Posterior cingulate gyrus (tissue), 11 donors: ENCODE measurements at places on chromosomes 13 and 19.

GRCh38 chr13:101473458-101473857 is 21.0 kb downstream of the ITGBL1 start:
- no peak for DNase-seq

GRCh38 chr13:22944378-22944777 is 236.4 kb upstream of the SGCG start:
- DNase-seq: no peak

GRCh38 chr13:22126433-22127021 is 455.7 kb downstream of the FGF9 start:
- DNase-seq: no peak

DNA sequence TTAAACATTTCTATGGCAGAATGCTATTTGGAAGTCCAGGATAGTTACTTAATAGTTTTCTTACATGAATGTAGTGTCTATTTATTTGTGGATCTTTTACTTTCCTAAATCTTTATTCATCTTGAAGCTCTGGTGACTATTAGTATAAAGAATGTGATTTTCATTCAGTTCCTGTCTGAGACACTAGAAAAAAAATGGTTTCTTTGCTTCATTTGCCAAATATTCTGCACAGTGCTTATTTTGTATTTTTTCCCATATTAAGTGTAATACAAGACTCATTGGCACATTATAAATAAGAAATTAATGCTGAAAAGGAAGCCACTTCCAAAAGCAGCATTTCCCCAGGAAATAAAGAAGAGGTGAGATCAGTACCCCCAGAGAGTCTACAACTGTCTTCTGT is 109.8 kb downstream of the POSTN start:
- no peak for DNase-seq

DNA sequence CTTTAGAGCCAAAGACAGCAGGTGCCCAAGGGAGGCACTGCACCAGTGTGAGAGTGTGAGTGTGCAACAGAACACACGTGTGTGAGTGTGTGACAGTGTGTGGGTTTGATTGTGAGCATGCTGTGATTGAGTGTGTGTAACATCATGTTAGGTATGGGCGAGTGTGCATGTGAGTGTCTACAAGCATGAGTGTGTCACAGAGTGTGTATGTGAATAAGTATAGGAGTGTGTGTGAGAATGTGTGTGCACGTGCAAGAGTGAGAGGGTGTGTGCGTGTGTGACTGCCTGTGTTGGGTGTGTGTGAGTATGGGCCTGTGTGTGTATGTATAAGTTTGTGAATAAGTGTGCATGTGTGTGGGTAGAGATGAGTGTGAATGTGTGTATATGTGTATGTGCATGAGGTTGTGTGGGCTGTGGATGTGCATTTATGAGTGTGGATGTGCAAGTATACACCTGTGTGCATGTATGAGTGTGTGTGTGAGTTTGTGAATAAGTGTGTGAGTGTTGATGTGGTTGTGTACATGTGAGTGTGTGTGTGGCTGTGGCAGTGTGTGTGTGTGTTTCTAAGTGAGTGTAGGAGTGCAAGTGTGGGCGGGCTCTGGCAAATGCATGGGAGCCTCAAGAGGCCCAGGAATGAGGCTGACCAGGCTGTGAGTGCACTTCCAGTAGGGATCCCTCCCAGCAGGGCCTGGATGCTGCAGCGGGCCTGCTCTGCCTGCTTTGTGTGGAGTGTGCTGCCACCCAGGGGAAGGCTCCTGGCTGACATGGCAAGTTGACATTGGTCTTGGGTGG is 198.4 kb downstream of the COL4A1 start:
- DNase-seq: peak; percentile 73

DNA sequence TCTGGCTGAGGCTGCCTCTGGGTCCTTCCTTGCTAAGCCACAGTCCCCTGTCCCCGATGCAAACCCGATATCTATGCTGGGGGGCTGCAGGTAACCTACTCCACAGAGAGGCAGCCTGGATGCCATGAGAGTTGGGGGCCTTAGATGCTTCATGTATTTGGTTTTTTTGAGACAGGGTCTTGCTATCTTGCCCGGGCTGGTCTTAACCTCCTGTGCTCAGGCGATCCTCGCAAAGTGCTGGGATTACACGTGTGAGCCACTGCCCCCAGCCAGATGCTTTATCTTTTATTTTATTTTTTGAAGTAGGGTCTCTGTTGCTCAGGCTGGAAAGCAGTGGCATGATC is 1.5 kb downstream of the ATCAY start:
- DNase-seq: no peak

- DNase-seq: no peak
Observed at GRCh38 chr19:30228113-30228834, 143.9 kb upstream of the ZNF536 start.

GRCh38 chr19:48859711-48860572 is 8.5 kb downstream of the PLEKHA4 start:
- no peak for DNase-seq

GRCh38 chr19:30556230-30556711 is 184.1 kb downstream of the ZNF536 start:
- peak; percentile 40 for DNase-seq

- DNase-seq: no peak
Observed at GRCh38 chr13:30830638-30830965, 75.5 kb upstream of the MEDAG start.

GRCh38 chr19:38149661-38150061 is 74.4 kb downstream of the DPF1 start:
- no peak for DNase-seq

DNA sequence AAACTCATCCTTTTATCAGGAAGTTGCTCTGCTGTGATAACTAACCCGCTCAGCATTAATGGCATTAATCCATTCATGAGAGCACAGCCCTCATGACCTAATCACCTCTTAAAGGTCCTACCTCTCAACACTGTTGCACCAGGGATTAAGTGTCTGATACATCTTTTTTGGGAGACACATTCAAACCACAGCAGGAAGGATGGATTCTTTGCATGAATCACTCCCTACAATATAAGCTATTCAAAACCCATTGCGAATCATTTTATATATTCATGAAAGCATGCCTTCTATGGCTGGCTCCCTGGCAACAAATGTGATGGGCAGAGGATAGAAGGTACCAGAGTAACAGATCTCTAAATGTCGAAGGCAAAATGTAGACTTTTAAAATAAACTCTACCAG is 27.6 kb downstream of the ARL11 start:
- no peak for DNase-seq

GRCh38 chr19:39139305-39139874 is 13.8 kb downstream of the PAK4 start:
- no peak for DNase-seq

DNA sequence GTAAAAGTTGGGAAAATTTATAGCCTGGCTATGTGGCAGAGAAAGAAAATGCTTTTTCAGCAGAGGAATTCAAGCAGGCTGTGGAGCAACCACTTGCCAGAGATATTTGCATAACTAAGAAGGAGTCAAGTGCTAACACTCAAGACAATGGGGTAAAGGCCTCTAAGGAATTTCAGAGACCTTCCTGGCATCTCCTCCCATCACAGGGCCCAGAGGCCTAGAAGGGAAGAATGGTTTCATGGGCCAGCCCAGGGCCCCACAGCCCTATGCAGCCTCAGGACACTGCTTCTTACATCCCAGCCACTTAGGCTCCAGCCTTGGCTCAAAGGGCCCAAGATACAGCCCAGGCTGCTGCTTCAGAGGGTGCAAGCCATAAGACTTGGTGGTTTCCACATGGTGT is 14.3 kb downstream of the SLC15A1 start:
- no peak for DNase-seq

DNA sequence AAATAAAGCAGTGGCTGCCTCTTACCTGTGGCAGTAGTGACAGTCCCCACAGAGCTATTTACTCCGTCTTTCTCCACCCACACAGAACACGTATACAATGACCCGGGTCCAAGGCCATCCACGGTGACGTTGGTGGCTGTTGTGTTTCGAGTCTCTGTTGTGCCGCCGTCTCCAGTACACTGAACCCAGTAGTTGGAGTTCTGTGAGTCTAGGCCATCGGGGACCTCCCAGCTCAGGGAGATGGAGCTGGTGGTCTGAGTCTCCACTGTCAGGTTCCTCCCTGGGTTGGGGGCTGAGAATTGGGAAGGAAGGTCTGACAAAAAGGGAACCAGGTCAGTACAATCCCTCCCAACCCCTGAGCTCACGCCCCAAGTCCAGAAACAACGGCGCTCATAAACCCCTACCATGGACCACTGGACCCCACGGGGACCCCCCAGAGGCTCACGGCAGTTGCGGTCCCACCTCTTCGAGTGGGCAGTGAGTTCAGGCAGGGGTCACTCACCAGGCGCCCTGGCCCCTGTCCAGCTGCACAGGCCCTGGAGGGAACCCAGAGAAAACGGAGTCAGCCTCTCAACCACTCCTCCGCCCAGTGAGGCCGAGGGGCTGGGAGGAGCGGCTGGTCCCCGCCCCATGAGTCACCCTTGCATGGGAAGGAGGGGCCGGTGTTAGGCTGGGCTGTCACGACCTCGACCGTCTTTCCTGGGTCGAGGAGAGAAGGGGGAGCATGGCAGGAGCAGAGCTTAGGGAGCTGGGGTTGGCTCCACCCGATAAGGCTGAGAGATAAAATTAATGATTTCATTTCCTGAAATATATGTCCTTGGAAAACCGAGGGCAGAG is 2.4 kb downstream of the PTPRH start:
- no peak for DNase-seq

GRCh38 chr13:29436291-29436690 is 159.2 kb downstream of the SLC7A1 start:
- DNase-seq: no peak

- DNase-seq: no peak
Observed at GRCh38 chr13:74299721-74300120, 165.5 kb upstream of the KLF12 start.

GRCh38 chr19:590396-590745 is 690 bp downstream of the HCN2 start:
- no peak for DNase-seq

DNA sequence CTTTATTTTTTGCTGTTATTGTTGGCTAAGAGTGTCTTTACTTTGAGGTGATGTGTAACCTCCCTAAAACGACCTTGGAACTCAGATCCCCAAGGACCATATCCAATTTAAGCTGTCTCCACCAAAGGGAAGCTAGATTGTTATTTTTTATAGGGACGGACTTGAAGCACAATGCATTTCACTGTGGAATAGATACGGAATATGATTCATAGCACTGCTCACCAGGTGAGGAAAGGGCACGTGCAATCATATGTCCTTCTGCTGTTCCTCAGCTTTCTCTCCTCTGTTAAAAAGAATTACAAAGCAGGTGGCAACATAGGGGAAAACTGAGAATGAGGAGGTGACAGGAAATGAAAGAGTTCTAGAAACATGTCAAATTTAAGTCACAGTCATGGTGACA is 679.0 kb downstream of the PCDH9 start:
- no peak for DNase-seq

DNA sequence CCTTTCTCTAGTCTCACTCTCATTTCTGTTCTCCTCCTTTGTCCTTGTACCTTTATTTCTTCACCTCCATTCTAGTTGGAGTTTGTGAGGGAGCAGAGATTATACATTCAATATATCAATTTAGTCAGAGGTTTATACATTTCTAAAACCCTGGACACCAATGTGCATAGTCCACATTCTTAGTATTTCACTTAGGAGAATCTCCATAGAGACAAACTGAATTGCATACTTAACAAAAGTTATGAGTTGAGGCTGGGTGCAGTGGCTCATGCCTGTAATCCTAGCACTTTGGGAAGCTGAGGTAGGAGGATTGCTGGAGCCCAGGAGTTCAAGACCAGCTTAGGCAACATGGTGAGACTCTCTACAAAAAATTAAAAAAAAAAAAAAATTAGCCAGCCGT is 45.3 kb downstream of the DNAJC3 start:
- no peak for DNase-seq

- DNase-seq: no peak
Observed at GRCh38 chr13:106161146-106161545, 374.3 kb downstream of the EFNB2 start.

DNA sequence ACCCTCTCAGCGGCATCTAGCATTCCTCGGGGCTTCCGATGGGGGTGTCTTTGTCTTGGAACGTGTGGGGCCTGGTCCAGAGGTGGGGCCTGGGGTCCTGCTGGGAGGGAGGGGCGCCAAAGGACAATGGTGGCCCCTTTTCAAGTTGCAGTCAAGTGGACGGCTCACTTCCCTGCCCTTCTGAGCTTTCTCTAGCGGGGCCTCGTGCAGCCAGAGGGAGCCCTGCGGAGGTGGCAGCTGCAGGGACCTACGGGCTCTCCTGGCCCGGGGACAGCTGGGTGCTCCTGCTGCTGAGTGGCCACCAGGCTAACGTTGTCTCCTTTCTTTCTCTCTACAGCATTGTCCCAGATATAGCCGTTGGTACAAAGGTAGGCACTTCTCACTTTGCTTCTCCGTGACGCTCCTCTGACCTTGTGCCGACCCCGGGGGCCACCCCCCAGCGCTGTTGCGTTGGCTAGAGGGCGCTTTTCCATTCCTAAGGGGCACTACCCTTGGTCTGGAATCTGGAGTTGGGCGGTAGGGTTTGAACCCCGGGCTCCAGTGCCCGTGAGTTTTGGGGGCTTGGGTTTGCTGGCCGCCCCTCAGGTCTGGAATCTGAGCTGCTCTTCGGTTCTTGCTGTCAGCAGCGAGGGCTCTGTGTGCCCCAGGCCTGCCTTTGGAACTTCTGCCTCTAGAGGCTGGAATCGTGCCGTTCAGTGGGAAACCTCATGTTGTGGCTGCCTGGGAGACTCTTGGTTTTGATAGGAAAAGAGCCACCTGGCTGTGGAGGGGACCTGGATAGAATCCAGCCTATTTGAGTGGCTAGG is 2.0 kb downstream of the PTBP1 start:
- no peak for DNase-seq

DNA sequence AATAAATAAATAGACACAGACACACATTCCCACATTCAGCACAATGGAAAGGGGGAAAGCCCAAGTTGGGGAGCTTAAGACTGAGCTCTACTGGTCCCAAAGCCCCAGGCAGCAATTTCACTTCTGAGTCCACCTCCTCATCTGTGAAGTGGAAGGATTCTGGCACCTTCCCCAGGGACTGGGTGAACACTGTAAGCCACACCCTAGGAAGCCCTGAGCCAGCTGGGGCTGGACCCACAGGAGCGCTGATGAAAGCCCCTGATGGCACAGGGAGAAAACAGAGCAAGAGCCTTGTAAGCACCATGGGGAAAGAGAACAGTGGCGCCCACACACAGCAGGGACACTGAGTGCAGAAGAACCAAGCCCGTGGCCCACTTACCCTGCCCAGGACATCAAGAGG is 37.8 kb downstream of the EPS15L1 start:
- no peak for DNase-seq

GRCh38 chr19:48954595-48955307 is at the start of gene BAX:
BAX (plus strand) TSS chr19:48954875; CDS start chr19:48954929, 54 bp downstream.
- DNase-seq: peak; percentile 96

- no peak for DNase-seq
Observed at GRCh38 chr19:34184880-34185491, 12.7 kb downstream of the LSM14A start.
